ENCODE measurements at places on chromosomes 3 and 15.

GRCh38 chr15:43483297-43484128 lies 9.4 kb downstream of the TP53BP1 start:
- DNase-seq = no peak

DNA sequence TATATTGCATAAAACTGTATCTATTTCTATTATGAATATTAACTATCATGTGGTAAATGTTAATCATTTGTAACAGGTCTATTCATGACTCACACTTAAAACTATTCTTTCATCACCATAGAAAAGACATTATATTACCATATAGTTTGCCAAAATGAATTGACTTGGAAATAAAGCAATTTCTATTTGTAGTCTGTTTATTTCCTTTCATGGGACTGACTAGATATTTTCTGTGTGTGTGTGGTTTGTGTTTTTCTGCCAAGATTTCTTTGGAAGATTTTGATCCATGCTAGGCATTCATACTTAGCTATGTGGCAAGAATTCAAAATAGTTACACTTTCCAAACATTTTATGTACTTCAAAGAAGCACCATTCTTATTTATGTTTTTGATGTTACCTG lies 522.5 kb upstream of the AGTR1 start:
- DNase-seq = no peak

DNA sequence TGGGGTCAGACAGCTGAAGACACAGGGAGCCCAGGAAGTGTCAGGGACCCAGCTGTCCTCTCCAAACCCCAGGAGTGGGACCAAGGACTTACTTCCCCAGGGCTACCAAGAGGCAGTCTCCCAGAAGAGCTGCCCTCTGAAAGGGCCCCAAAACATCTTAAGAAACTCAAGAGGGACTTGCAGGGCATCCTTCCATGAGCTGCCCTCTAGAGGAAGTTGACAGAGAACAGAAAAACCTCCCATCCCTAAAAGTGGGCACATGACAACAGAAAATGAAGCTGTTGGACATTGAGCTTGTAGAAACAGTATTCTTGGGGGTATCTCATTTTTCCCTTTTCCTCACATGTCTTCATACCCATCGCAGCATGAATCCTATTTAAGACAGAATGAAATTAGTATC lies 58.9 kb downstream of the MECOM start:
- no peak for DNase-seq

DNA sequence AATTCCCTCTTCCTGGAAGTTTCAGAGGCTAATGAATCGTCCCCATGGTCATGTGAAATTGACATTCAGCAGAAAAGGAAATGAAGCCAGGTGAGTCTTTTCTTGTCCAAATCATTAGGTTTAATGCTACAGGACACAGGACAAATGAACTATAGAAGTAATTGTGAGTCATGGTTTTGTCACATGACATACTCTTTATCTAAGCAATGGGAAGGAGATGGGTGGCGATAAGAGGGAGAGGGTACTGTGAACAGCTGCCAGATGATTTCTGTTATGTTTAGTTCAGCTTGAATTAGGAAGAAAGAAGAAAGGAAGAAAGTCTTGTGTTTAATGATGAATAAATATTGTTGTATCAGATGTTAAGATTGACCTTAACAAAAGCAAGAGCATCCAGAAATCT lies 515.4 kb upstream of the ZNF717 start:
- DNase-seq = no peak

DNA sequence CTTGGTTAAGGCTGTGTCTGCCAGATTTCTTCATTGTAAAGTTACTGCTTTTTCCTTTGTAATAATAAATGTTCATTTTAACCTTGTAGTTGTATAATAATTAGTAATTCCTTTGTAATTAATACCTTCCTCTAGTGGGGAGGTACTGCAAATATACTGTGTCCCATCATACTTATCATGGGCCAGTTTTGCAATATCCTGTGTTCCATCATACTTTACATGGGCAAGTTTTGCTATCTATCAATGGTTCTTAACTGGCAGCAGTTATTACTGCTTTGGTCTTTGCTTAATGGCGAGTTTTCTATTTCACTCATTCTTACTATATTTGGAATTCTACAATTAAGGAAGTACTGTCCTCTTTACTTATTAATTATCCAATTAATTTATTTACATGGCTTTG lies 10.6 kb downstream of the ATP2C1 start:
- no peak for DNase-seq

DNA sequence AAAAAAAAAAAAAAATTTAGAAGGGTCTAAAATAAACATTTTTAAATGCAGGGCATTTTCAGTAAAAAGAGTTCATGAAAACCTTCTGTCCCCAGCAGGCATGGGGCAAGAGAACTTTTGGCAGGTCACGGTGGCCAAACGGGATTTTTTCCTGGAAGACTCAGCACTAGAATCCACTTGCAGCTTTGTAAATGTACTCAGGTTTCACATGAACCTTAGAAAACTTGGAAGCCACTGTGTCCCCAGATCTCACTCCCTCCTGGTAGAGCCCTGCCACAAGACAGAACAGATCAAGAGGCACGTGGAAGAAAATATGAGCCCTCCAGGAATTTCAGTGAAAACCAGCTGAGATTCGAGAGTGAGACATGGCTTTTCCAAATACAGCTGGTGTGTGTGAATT lies 2.1 kb upstream of the GNB5 start:
- no peak for DNase-seq

- DNase-seq = no peak
Measured at GRCh38 chr15:40543631-40544294, 21.1 kb downstream of the CCDC32 start.

GRCh38 chr15:65363306-65363705 lies 14.5 kb downstream of the IGDCC3 start:
- no peak for DNase-seq

GRCh38 chr15:95880031-95880570 lies 450.4 kb upstream of the NR2F2 start:
- DNase-seq = no peak

DNA sequence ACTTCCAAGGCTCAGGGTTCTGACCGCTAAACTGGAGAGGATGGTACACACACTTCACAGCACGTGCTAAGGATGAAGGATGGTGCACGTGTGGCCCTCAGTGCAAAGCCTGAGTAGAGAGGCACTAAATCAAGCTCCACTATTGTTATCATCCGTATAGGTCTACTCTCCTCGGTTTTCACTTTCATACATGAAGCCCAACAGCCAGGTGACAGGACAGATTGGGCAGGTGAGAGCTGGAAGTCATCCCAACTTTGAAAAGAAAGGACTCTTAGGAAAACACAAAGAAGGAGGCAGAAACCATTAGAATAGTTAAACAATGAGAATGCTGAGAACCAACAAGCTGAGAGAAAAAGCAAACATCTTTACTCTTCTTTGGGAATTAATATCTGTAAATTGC lies 21.1 kb downstream of the MAGI1 start:
- DNase-seq = no peak

GRCh38 chr3:32973982-32974381 lies 22.5 kb downstream of the CCR4 start:
- DNase-seq = no peak

DNA sequence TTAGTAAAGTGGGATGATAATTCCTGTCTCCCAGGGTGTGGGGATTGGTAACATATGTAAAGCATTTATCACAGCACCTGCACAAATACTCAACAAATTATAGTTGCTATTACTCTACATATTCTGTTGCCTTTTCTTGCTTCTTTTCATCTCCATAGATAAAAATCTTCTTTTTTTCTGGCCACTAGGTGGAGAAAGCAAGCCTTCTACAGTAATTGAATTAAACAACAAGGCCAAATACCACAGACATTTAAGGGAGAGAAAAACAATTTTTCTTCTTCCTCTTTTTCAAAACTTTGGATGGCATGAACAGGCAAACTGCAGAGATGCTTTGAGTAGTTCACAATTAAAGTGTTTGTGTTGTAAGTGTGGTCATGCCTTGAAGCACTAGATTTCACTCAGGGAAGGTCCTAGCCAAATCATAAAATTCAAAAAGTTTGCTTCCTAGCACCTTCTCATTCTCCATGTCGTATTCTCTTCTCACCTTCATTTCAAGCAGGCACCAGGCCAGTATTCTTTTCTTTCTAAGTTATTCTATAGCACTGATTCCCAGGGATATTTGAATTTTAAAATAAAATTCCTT lies 493.4 kb upstream of the TGFBR2 start:
- no peak for DNase-seq

GRCh38 chr3:69201658-69202057 lies 79.3 kb upstream of the LMOD3 start:
- DNase-seq = no peak

GRCh38 chr3:198018416-198018815 lies 58.4 kb downstream of the LMLN start:
- no peak for DNase-seq

- DNase-seq = no peak
Measured at GRCh38 chr3:35931867-35932266, 292.5 kb downstream of the ARPP21 start.

DNA sequence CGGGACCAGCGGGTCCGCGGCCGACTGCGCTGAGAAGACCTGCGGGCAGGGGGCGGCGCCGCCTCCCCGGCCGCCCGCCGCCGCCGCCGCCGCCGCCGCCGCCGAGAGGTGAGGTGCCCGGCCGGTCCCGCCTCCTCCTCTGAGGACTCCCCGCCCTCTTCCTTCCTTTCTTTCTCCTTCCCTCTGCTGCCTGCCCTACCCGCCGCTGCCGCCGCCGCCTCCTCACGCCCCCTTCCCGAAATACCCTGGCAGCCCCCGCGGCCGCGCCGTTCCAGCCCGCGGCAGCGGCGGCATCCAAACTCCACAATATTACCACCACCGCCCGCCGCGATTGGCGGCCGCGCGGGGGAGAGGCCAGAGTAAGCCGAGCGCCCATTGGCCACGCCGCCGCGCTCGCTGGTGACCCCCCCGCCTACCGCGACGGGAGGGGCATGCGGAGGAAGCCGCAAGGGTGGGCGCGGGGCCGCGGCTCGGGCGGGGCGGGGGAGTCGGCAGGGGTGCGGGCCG lies 61.8 kb upstream of the ANKRD28 start:
- DNase-seq = peak; percentile 78

DNA sequence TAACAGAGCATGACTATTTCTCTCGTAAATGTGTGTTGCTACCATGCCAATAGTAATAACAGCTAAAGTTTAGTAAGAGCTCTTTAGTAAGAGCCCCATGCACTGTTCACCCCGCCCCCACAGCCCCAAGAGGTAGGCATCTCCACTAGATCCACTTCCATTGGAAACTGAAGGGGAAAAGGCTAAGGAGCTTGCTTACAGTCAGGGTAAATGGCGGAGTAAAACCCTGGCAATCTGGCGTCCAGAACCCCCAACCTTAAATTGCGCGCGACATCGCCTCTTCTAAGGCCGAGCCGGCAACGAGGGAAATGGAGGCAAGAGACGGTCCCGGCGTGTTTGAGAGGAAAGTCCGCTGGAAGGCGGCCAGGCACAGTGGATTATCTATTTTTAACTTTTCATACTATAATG lies 654 bp upstream of the C3orf38 start:
- no peak for DNase-seq

GRCh38 chr3:148020861-148021260 lies 611.7 kb downstream of the ZIC1 start:
- no peak for DNase-seq

- DNase-seq = no peak
Measured at GRCh38 chr3:113377158-113377557, 64.1 kb downstream of the CFAP44 start.

DNA sequence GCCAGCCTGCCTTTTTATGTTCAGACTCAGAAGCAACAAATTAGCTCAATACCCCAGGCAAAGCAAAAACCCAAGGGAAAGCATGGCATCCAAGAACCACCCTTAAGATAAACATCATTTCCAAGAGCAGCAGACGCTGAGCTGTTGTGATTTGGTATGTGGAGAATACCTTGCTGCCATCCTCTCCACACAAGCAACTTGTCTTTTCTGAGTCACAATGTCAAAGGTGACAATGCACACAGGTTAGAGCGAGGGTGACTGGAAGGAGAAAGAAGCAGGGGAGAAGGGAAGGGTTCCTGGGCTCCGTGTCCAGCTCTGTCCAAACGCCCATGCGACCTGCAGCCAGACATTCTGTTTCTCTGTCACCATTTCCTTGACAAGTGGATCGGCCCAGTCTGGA lies 6.0 kb downstream of the PCSK6 start:
- no peak for DNase-seq

DNA sequence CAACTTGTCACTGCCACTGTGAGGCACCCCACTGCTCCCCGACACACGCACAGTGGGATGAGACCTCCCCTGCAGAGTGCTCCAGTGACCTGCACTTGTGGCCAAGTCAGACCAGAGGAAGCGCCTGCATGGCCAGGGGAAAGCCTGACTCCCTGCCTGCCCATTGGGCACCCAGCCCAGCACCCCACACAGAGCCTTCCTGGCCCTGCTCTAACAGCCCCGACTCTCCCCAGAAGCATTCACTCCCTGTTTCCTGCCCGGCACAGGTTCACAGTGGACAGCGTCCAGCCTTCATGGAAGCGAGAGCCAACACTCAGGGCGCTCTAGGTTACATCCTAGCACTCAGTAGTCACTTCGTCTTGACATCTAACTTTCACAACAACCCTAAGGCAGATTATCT lies 27.8 kb downstream of the RBPMS2 start:
- DNase-seq = no peak

DNA sequence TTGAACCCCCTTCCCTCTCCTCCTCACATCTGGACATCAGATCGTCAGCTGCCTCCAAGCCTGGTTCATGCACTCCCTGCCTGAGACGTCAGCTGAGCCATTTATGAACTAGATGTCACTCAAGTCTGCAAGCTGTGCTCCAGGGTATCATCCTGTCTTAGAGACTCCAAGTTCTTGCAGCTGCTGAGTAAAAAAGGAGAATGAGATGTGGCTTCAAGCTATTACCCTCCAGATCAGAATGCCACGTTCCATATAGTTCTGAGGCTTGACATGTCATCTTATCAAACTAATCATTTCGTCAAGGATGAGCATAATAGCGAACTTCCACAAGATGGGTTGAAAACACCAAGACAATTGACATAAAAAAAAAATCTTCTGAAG lies 766.3 kb downstream of the TBL1XR1 start:
- DNase-seq = no peak

GRCh38 chr3:142484912-142485435 lies 37.1 kb upstream of the XRN1 start:
- no peak for DNase-seq

DNA sequence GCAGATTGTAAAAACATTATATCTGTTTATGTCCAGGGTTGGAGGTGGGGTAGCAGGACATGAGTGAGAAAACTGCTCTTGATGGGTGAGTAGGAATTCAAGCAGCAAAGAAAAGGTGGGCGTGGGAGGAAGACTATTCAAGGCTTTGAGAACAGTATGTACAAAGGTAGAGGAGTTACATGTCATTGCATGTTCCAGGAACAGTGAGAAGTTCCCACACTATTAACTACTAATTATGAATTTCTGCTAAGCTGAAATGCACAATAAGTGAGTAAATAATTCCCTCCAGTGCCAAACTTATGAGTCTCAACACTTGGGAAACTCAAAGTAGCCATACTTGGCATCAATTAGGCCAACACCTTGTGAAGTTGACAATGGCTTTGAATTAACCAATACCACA lies 80.1 kb downstream of the SRGAP3 start:
- DNase-seq = no peak
